ENCODE measurements at places on chromosomes 12 and 14.
A peak's percentile ranks its signal among the peaks of the same experiment; 100 is the strongest.

DNA sequence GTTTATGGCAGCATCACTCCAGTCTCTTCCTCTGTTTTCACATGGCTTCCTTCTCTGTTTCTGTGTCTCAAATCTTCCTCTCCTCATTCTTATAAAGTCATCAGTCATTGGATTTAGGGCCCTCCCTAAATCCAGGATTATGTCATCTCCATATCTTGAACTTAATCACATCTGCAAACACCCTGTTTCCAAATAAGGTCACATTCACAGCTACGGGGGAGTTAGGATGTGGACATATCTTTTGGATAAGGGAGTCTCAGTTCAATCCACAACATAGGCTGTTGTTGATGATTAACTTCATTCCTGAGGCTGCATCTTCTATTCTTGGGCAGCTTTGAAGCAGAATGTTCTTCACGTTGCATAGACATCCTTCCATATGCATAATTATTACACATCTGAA, 40.3 kb upstream of the NTF3 start:
- DNase-seq: peak; percentile 90

- DNase-seq: no peak
Observed at GRCh38 chr12:5944688-5945070, 380 bp downstream of the ANO2 start.

DNA sequence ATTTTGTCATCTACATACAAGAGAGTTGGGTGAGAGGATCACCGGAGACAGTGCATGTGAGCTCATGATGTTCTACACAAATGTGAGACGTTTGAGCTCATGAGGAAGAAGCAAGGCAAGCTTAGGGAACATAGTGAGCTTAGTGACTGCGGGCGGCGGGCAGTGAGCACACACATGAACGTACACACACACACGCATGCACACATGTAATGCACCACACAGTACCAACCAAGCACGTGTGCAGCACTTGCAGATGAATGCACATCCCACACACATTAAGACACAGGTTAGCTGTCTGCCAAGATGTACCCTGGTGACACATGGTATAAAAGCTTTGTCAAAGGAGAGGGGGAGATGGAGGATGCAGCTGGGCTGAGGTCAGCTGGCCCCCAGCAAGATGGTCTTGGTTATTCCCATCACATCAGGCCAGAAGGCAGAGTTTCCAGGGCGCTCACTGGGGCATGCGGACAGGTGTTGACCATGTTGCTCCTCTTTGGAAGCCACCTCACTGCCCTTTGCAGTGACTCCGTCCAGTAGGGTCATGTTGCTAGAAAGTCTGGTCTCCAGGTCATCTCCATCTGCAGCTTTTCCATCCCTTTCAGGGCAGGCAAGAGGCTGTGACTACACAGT, 8.7 kb upstream of the CACNA2D4 start:
- DNase-seq: no peak

GRCh38 chr14:35222324-35222723, 69.9 kb upstream of the PSMA6 start:
- no peak for DNase-seq

DNA sequence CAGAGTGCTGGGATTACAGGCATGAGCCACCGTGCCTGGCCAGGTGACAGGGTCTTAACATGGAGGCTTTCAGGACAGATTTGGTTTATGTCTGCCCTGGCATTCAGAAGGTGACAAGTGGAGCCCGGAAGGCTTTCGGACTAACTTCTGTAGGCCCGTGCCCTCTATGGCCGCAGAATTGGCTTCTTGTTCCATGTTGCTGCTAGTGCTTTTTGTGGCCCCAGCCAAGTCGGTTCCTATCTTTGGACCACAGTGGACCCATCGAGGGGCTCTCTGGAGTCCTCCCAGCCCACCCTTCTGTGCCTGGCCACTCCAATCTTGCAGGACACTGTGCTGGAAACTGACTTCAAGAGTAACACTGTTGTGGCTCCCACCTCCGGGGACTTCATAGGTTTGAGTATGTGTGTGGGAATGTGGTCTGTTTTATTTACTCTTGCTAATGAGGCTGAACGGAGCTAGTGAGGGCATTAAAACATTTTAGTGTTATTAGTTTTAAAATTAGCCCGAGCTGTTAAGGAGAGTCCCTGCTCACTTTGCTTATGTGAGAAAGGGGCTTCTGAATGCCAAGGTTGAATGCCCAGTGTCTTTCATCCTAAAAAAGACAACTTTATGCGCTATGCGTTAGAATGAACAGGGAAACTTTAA, 245.9 kb downstream of the CACNA1C start:
- DNase-seq: no peak

DNA sequence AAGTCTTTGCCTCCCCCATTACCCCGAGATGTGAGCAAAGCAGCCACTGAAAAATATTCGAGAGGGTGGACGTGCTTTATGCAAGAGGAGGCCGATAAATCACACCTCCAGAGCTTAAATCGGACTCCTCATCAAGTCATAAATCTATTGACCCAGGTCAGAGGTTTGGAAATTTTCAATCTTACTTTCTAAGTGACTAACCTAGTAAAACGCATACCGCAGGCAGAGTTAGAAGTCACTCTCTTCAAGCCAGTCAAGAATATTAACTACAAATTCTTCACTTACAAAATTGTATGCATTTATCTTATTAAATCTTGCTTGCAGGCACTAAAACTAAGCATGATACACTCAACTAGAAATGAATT, 34.9 kb downstream of the GPHB5 start:
- DNase-seq: no peak

GRCh38 chr14:90758959-90759358, 57.3 kb downstream of the TTC7B start:
- peak; percentile 68 for DNase-seq

Data from fibroblast of skin of right biceps (primary cell).